ENCODE measurements at places on chromosomes 3 and 15.

DNA sequence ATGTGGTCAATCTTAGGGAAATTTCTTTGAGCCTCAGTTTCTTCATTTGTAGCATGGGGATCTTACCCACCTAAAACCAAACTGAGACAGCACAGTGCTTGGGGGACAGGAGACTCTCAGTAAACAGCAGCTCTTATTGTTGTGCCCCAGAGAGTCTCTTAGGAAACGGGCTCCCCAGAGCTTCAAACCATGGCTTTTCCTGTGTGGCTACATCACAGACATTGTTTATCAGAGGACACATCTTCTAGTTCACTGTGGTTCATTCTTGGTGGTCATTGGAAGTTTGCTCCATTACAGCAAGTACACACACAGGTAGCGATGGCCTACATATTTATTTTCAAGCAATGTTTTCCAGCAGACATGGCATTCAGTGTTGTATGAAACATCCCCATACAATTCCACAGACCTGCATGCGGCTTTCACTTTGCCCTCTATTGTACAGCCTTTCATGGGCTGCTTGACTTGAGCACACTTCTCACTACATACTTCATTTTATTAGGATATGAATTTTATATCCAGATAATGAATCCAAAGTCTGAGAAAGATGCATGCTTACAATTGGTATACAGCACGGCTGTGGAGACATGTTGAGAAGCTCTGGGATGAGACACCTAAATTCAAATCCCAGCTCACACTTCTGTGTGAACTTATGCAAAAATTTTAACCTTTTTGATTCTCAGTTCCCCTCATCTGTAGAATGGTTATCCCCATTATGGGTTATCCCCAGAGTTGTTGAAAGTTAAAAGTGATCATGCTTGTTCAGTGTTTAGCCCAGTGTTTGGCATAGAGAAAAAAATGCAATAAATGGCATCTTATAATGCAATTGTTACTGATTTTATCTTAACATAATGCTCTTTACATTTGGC lies 84.8 kb upstream of the ICE2 start:
- no peak for DNase-seq

DNA sequence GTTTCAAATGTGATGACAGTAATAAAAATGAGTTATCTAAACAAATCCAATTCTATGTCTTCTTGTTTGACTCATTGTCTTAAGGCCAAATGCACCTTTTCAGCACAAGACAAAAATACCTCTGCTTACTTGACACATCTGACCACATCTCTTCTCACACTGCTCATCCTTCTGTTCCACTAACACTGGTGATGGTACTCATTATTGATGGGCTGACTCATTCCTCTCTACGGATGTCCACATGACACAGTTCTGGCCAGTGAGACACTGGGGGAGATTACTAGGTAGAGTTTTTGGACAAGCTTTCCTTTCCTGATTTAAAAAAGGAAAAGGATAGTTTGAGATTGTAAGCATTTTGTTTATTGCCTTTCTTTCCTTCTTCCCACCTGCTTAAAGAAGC lies 410.6 kb upstream of the THRB start:
- no peak for DNase-seq

DNA sequence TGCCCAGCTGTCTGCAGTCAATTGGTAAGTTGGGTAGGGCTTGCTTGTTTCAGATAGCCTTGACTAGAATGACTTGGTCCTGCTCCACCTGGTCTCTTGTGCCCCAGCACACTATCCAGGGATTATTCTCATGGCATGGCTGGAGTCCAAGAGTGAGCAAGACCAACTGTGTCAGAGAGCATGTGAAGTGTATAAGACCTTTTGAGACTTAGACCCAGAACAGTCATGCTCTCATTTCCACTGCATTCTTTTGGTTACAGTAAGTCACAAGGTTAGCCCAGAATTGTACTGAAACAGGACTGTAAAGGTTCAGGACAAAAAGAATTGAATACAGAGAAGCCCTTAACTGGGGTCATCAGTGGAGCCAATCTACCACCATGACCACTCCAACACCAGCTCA lies 650.8 kb upstream of the ADAMTS9 start:
- no peak for DNase-seq

DNA sequence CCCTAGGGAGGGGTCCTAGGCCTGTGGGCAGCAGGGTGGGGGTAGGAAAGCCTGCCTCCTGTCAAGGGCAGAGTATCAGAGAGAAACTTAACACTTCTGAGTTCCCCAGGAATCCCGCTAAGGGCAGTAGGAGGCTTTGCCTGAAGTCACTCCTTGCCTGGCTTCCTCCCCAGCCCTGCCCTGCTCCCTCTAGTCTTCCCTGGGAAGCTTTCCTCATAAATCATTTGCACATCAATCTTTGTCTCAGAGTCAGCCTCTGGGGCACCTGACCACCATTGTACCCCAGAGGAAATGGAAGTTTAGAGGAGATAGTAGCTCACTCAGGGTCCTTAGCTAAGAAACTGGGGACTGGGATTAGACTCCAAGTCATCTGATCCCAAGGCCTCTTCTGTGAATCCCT lies 129.4 kb upstream of the TLE3 start:
- no peak for DNase-seq

- no peak for DNase-seq
Measured at GRCh38 chr15:70995383-70995970, 102.9 kb downstream of the LRRC49 start.

GRCh38 chr15:38685686-38686339 lies 121.2 kb upstream of the RASGRP1 start:
- no peak for DNase-seq

- no peak for DNase-seq
Measured at GRCh38 chr15:77632534-77633133, at the start of gene LINGO1. LINGO1 (minus strand) TSS chr15:77632912; CDS start chr15:77632315, 597 bp downstream.

DNA sequence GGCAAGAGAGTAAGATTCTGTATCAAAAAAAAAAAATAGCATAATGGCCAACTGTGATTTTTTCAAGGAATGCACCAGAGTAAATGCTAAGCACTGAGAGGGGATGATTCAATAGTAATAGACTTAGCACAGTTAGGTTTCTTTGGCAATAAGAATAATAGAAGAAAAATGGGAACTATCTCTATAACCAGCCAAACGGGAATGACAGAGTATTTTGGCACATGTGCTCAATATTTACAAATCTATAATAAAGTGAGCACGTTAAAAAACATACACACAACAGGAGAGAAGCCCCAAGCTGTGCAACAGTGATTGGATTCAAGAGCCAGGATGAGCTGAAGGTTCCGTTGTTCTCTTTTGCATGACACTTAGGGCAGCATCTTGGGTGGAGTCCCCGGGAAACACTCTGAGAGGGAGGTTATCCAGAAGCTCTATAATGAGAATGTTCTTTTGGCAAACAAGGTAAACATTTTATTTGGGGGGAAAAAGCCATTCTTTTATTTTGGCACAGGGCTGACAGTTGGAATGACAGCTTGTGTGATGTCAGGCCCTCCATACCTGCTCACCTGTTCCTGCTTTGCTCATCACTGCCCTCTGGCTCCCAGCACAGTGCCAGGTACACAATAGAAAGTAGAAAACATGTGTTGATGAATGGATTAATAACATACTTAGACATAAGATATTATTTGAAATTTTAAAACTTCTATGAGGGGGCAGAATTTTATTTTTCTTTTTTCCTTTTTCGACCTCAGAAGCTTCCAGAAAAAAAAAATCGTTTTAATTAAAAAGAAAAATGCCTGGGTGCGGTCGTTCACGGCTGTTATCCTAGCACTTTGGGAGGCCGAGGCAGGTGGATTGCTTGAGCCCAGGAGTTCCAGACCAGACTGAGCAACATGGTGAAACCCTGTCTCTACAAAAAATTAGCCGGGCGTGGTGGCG lies 44.0 kb upstream of the MUC4 start:
- no peak for DNase-seq

- no peak for DNase-seq
Measured at GRCh38 chr3:8197384-8197783, 304.2 kb upstream of the LMCD1 start.
